ENCODE measurements at places on chromosomes 2 and 18.
A peak's percentile ranks its signal among the peaks of the same experiment; 100 is the strongest.

DNA sequence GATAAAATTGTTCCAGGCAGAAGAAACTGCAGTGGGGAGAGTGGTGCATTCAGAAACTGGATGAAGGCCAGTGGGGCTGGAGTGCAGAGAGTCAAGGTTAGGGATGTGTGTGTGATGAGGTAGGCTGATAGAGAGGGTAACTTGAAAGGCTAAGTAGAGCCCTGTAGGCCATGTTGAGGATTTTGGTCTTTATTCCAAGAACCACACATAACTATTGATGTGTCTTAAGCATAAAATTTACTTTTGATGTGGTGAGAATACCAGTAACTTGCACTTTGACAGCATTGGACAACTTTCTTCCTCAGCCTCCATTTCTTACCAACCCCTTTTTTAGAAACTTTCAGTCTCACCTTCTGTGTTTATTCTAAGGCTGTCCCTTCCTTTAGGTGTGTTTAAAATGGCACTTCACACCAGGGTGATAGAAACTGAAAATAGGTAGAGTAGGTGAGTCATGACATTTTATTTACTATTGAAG, 22.6 kb downstream of the MTX2 start:
- DNase-seq, result no peak

DNA sequence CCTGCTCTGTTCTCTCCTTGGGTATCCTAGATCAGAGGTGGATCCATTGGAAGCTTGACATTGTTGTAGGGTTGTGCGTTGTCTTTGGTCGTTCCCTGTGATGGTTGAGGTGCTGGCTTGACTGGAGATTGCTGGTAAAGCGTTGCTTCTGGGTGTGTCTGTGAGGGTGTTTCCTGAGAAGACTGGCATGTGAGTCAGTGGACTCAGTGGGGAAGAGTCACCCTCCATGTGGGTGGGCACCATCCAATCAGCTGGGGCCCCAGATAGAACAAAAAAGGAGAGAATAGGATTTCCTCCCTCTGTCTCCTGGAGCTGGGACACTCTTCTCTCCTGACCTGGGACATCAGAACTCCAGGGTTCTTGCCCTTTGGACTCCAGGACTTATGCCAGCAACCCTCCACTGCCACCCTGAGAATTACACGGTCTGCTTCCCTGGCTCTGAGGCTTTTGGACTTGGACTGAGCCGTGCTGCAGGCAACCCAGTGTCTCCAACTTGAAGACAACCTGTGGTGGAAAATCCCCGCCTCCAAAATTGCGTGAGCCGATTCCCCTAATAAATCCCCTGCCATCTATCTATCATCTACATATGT, 14.8 kb upstream of the REEP1 start:
- no peak for DNase-seq

DNA sequence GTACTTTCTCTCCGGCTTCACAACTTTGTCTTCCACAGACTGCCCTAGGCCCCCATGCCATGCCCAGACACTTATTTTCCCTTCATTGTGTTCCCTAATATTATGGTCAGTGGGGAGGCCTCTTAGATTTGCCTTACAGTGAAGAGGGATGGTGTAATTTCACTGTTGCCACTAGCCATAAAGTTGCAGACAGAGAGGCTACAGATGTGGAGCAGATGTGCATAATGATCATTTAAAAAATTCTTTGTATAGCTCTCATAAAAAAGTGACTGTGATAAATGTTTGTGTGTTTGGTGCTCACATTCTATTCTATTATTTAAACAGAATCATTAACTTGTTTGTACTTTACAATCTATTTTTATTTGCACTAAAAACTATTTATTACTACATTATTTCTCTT, 67.5 kb upstream of the FN1 start:
- DNase-seq, result no peak

- DNase-seq, result no peak
Observed at GRCh38 chr2:159635006-159635789, 18.9 kb upstream of the BAZ2B start.

DNA sequence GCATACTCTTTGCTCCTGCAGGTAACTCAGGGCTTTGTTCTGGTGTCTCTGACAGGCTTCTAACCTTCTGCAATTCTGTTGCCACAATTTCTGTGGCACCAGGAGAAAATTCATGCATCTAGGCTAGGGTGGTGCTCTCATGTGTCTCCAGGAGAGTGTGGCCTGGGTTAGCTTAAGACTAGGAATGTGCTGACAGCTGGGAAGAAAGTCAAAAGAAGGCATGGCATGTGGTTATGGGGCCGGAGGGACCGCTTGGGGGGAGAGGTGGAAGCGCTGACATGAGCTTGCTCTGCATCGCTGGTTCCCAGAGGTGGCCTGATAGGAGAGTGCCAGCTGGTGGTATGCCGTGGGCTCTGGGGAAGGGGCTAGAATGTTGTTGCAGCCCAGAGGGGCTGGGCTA, 173.3 kb upstream of the TNP1 start:
- DNase-seq, result no peak

DNA sequence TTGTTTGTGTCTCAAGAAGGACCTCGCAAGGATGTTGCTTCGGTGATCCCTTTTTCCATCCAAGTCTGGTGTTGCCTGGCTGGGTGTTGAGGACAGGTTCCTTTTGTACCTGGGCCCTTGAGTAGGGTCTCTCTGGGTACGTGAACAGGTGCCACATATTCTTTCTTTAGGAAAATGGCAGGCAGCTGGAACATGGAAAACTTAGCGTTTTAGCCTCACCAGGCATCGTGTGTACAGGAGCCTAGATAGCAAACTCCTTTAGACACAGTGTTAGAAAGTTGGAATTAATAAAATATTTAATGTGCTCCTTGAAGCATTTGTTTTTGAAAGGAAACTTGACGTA, 54.3 kb upstream of the RBM44 start:
- peak; percentile 47 for DNase-seq

DNA sequence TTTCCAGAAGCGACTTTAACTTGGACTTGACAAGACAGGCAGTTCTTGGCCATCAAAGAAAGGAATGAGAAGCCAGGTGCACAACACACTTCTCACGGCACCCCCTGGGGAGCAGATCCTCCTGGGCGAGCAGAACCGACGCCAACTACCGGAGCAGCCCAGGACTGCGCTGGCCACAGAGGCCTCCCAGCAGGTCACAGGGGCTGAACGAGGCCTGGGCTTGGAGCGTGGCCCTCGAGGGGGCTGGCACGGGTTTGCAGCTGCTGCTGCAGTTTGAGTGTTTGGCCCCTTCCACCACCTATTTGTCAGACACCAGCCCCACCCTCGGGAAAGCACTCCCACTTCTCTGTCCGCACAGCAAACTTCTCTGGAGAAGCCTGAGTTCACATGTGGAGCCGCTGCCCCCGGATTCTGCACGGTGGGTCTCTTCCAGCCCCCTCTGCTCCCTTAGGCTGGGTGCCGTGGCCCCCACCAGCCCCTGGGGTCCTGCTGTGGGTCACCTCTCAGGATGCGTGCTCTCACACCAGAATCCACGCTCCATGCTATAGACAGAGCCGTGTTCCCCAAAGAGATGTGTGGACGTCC, 306.7 kb upstream of the SALL3 start:
- no peak for DNase-seq
